ENCODE measurements at places on chromosomes 3 and 15.
A peak's percentile ranks its signal among the peaks of the same experiment; 100 is the strongest.

DNA sequence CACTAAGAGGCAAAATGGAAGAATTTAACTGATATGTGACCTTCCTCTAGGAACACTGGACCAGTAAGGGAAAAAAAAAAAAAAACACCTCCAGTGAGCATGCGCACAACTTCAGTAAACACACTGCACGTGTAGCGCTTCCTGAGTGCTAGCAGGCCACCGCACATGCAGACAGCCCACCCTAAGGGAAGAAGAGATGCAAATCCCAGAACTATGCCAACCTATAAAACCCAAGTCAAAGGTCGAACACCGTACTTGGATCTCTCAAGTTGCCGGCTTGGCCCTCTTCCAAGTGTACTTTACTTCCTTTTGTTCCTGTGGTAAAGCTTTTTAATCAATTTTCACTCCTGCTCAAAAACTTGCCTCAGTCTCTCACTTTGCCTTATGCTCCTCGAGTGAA is 64.5 kb upstream of the CADPS start:
- no peak for DNase-seq

- no peak for DNase-seq
Measured at GRCh38 chr3:119245778-119246177, 5.1 kb upstream of the B4GALT4 start.

DNA sequence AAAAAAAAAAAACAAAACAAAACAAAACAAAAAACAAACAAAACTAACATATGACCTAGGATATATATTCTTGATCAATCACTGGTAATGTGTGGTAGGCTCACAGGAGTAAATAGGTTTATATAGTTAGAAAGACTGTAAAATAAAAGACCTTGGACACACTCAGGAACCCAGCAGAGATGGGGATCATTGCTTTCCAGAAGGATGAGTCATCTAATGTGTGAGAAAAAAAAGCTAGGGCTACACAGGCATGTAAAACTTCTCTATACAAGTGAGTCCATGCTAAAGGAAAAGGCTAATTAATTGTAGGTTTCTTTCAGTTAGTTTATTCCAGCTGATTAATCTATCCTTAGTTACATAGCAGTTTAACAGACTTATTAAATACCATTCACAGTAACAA is 710.3 kb upstream of the ARPP21 start:
- DNase-seq = no peak

- no peak for DNase-seq
Measured at GRCh38 chr3:147002721-147003120, 397.6 kb upstream of the PLSCR5 start.

DNA sequence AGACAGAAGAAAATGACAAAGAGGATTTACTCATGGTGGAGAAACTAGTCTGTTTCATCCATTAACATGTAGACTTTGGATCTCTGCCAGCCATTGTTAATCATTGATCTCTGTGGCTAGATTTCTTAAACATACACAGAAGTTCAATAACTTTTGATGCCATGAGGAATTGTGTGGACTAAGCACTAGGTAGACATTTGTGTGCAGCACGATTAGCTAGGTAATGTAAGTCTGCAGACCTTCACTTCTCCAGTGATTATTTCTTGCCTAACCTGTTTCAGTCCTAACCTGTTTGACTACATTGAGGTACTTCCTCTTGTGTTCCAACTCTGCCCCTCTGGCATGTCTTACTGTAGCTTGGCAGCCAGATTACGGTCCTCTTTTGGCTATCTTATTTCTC is 928.5 kb upstream of the ROBO1 start:
- DNase-seq = no peak

- DNase-seq = no peak
Measured at GRCh38 chr15:94231723-94232468, 535 bp downstream of the MCTP2 start.

GRCh38 chr3:11539677-11540076 is 104.0 kb downstream of the VGLL4 start:
- no peak for DNase-seq

DNA sequence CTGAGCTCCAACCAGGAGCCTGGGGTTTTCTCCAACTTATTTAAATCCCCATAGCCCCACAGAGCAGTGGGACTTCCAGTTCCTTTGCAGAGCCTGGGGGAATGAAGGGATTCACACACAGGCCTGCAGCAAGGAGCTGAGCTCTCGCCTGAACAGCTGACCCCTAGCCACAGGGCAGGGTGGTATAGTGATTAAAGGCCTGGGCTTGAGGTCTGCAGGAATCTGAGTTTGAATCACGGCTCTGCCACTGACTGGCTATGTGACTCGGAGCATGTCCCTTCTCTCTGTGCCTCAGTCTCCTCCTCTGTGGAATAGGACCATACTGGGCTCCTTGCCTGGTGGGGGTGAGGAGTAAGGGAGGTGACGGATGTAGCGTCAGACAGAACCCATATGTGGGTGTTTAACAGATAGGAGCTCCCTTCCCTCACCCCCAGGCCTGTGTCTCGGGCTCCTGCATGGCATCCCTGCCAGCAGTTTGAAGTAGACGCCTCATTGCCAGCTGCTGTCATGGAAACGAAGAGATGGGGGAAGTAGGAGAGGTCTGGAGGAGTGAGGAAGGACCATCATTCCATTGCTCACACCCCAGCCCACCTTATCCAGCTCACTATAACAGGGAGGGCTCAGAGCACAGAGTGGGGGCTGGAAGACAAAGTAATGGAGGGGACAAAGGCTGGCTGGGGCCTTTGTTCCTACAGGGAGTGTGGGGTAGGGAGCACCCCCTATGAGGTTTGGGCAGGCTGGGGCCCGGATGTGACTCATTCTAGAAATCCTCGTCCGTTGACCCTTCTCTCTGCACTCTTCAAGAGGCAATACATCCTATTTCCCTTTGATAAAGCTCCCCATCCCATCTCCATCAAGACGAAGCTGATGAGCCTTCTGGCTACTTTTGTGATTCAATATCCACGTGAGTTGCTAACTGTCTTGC is 14.8 kb downstream of the HRH1 start:
- DNase-seq = no peak

- DNase-seq = no peak
Measured at GRCh38 chr15:64739156-64739555, 36.2 kb downstream of the RBPMS2 start.

GRCh38 chr15:35499723-35500122 is 46.2 kb downstream of the DPH6 start:
- DNase-seq = no peak

- DNase-seq = no peak
Measured at GRCh38 chr3:155748611-155749365, 3.9 kb upstream of the PLCH1 start.

GRCh38 chr15:34239151-34239808 is 14.5 kb downstream of the EMC4 start:
- DNase-seq = peak; percentile 12
